ENCODE measurements at places on chromosomes 5 and 9.

DNA sequence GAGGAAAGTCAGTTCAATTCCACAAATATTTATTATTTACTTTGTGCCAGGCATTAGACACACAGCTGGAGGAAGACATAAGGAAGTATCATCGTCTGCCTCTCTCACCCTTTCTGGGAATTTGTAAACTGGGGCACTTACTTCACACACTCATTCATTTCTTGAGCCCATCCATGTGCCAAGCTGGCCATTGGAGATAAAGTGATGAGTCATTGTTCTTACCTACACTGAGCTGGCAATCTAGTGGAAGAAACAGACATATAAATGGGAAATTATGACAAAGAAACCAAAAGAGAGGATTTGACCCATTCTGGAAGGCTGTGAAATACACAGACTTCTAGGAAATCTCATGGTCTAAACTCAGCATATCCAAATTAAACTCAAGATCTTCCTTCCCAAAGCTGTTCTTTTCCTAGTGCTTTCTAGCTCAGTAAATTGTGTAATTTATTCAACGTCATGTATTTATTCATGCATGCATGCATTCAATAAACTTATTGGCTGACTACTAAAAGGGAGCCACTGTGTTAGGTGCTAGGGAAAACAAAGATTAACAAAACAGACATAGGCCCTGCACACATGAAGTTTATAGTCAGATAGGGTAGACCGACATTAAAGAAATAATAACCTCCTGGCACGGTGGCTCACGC lies 65.3 kb downstream of the SH3RF2 start:
- DNase-seq: no peak

DNA sequence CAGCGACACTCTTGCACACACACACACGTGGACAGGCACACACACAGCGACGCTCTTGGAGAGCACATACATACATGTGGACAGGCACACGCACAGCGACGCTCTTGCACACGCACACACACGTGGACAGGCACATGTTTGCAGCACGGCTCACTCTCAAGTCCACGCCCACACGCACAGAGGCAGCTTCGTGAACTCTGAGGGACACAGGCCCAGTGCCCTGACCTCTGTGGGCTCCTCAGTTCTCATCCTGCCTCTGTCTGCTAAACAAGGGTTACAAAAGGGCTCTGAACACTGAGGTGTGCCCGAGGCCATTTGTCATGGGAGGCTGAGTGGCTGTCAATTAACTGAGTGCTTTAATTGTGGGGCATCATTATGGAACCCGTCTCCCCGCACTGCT lies 558.8 kb upstream of the ADAMTS16 start:
- no peak for DNase-seq

DNA sequence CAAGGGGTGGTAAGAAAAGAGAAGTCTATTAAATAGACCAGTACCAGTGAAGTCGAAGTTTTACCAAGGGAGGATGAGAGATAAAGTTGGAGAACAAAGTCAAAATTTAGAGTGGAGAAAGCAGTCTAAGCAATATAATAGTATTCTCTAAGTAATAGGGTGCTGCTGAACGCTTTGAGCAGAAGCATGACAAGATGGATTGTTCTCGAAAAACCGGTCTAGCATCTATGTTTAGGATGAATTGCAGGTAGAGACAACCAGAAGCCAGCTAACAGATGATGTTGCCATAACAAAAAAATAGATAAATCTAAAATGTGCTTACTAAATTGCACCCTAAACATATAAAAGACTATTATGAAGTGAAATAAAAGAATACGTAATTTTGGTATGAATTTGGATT lies 237.0 kb downstream of the PRELID2 start:
- DNase-seq: no peak

DNA sequence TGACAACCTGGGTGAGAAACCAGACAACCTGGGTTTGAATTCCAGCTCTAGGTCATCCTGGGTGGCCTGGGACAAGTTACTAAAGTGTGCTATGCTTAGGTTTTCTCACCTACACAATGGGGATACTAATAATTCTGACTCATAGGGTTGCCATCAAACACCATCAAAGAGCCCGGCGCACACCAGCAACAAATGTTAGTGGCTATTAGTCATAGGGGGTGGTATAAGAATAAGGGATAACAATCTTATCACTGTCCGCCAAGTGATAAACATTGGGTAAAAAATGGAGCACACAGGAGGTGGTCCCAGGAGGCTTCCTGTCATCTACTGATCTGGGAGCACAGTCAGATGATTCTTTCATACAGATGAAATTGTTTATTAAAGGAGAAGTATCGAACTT lies 61.4 kb upstream of the AFAP1L1 start:
- no peak for DNase-seq

GRCh38 chr5:95178046-95178651 lies 106.7 kb downstream of the MCTP1 start:
- DNase-seq: no peak

DNA sequence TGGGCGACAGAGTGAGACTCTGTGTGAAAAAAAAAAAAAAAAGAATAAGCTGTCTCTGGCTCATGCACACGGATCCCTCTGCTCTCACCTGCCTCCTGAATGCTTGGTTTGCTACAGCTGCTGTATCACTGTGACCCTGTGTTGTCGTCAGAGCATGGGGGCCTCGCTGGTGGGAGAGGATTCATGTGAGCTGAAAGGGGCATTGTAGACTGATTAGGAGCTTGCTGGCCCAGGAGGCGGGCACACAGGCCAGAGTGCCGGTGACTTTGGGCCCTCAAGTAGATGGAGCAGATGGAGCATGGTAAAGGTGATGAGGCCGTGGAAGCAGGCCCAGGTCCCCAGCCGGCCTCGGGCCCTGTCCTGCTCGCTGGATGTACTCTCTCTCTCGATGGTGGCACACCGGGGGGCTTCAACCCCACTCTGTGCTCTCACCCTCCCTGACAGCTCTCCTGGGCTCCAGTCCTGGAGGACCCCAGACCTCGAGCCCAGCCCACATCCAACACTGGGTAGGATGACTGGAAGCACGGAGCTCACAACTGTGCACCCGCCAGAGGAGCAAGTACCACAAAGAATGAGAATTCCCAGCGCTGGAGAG lies 7.1 kb downstream of the FLT4 start:
- DNase-seq: no peak

DNA sequence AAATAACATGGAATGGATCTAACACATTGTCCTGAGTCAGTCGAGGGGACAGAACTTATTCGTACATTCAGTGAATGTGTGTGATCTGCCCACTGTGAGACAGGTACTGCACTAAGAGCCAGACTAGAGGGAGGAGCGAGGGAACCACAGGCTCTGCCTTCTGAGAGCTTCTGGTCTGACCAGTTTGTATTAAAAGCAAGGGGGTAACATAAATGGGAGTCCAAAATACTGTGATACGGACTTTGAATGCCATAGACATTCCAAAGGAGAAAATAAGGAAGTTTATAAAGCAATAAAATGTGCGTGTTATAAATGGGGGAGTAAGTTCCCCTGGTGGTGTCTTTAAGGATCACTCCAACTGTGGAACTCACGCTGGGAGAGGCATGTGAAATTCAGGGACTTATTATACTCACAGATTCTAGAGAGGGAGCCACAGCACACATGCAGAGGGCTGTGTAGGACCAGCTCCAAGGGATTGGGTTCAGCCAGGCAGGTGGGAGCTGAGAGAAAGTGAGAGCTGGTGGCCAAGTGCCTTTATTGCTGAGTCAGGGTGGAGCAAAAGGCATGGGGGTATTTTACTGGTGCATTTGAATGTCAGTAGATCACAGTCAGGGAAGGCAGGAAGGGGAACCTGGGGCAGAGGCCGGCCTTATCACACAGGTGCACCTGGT lies 186.5 kb upstream of the WWC1 start:
- no peak for DNase-seq

DNA sequence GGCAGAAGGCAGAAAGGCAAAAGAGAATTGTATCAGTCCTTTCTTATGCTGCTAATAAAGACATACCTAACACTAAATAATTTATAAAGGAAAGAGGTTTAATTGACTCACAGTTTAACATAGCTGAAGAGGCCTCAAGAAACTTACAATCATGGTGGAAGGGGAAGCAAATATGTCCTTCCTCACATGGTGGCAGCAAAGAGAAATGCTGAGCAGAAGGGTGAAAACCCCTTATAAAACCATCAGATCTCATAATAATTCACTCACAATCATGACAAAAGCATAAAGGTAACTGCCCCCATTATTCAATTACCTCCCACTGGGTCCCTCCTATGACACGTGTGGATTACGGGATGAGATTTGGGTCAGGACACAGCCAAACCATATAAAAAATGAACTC lies 312.5 kb upstream of the PTGER4 start:
- no peak for DNase-seq

DNA sequence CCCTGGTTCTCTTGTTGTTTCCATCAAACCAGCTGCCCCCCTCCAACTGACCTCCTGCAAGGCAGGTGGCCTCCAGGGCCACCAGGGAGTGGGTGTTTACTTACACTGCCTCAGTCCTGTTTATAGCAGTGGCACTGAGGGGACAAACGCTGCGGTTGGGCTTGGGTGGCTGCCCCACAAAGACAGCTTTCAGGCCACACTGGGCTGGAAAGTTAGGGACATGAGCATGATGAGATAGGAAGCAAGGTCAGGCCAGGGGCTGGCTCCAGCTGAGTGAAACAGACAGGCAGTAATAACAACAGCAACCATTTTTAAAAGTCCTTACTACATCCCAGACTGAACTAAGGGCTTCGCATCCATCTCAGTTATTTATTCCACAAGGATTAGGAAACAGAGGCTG lies 20.6 kb downstream of the BOD1 start:
- DNase-seq: no peak

DNA sequence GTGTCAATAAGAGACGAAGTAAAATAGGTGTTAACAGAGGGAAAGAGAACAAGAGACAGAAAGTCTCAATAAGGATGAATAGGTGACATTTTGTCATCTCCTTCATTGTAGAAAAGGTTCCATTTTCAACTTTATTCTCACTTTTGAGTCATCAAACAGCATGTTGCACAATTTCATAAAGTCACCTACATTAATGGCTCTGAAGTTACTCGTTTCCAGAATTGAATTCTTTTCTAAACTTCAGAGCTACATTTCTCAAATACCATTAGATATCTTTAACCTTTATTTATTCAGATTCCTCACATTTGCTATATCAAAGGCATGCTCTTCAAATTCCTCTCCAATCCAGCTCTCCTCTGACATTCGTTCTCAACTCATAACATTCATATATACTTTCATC lies 13.1 kb downstream of the ADAMTS6 start:
- DNase-seq: no peak

- DNase-seq: no peak
These were observed 20.0 kb upstream of the GDNF start for GRCh38 chr5:37859805-37860204.

DNA sequence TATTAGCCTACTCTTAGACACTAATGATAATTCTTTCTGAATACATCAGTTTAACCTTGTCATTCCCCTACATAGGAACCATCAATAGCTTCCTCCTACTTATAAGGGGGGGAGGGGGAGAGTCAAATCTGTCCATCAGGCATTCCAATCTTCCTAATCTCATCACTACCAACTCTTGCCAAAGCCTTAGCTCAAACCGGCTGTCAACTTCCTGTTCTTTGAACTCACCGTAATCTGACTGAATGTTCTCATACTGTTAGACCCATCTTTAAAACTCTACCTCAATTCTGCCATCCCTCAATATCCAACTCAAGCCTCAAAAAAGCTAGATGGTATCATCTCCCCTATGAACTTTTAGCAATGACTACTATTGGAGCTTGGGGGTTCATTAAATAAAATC lies 41.9 kb upstream of the RNF38 start:
- DNase-seq: no peak

DNA sequence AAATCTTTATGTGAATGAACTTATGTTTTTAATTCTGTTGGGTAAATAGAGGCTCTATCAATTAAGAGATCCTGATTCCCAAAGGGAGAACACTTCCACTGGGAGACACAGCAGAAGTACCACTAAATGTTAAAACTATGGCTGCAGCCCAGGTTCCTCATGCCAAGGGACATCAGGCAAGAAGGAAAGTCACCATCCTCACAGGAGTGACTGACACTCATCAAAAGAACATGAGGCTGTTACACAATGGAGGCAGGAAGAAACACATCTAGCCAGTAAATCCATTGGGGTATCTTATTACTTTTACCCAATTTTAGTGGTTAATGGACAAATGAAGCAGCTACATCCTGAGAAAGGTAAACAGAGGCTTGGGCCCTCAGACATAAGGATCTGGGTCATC lies 94.4 kb downstream of the MAPKAP1 start:
- no peak for DNase-seq

GRCh38 chr9:37036371-37036775 lies 2.3 kb upstream of the PAX5 start:
- no peak for DNase-seq

DNA sequence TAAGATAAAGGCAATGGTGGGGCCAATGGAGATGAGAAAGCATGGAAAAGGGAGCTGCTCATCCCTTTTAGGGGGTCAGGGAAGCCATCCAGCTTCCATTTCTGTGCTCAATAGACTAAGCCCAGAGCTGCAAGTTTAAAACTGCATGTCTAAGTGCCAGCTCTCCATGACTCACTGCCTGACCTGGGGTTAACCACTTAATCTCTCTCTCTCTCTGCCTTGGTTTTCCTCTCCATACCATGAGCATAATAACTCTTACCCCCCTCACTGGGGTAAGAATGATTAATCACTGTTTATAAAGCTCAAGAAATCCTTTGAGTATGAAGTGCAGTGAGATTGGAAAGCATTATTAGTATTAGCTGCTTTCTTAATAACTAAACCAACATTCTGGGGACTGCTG lies 1382.4 kb upstream of the WWC1 start:
- DNase-seq: no peak

- DNase-seq: no peak
These were observed 13.8 kb downstream of the ST8SIA4 start for GRCh38 chr5:100889165-100889743.

DNA sequence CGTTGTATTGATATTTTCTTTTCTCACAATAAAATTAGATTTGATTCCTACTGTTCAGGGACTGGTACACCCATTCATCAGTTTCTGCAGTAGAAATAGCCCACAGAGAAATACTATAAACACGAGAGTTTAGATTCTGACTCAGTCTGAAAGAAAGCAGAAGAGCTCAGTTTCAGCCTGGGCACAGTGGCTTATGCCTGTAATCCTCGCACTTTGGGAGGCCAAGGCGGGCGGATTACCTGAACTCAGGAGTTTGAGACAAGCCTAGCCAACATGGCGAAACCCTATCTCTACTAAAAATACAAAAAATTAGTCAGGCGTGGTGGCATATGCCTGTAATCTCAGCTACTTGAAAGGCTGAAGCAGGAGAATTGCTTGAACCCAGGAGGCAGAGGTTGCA lies 8.6 kb downstream of the ITK start:
- no peak for DNase-seq

GRCh38 chr5:174745590-174746103 lies 21.3 kb downstream of the MSX2 start:
- no peak for DNase-seq

GRCh38 chr9:109317979-109318741 lies 2.7 kb downstream of the EPB41L4B start:
- DNase-seq: no peak

Data from skin of body (tissue), 3 donors.